ENCODE measurements at places on chromosomes 2 and 18. TPM values are rescaled to one million over a fixed set of nuclear protein-coding genes. Genes with fewer than 3 reads are reported as not detected.

Gene ASIC4
- not detected for total RNA-seq

Gene ANKRD36C
- 108 TPM for total RNA-seq

Gene FBXO36
- total RNA-seq, result 1.1 TPM

Gene B3GNT7
- 1.2 TPM for total RNA-seq

Gene CROCC2
- not detected for total RNA-seq

Gene UGT1A5
- not detected for total RNA-seq

Gene CAB39
- total RNA-seq, result 57.3 TPM

Gene EN1
- not detected for total RNA-seq

Gene RMND5A
- total RNA-seq, result 21.5 TPM

Gene CDH2
- 59.5 TPM for total RNA-seq

Gene UGT1A1
- total RNA-seq, result not detected

Gene ANKRD30BL
- total RNA-seq, result not detected

Gene KIAA2012
- total RNA-seq, result not detected

Gene STARD6
- not detected for total RNA-seq

Gene GKN2
- total RNA-seq, result not detected

Gene AGXT
- total RNA-seq, result not detected

Gene CPS1
- total RNA-seq, result 0.88 TPM

Gene DNAJC5G
- 0.77 TPM for total RNA-seq

Gene MEIS1
- 26.5 TPM for total RNA-seq

Gene IL37
- not detected for total RNA-seq

Gene RAB1A
- 176 TPM for total RNA-seq

Gene LIMS4
- total RNA-seq, result 35.7 TPM
